ENCODE measurements at places on chromosomes 1 and 21.

- no peak for DNase-seq
Observed at GRCh38 chr1:24932284-24932683, 2.2 kb upstream of the RUNX3 start.

- DNase-seq: no peak
Observed at GRCh38 chr1:61979729-61980128, 214.9 kb upstream of the L1TD1 start.

DNA sequence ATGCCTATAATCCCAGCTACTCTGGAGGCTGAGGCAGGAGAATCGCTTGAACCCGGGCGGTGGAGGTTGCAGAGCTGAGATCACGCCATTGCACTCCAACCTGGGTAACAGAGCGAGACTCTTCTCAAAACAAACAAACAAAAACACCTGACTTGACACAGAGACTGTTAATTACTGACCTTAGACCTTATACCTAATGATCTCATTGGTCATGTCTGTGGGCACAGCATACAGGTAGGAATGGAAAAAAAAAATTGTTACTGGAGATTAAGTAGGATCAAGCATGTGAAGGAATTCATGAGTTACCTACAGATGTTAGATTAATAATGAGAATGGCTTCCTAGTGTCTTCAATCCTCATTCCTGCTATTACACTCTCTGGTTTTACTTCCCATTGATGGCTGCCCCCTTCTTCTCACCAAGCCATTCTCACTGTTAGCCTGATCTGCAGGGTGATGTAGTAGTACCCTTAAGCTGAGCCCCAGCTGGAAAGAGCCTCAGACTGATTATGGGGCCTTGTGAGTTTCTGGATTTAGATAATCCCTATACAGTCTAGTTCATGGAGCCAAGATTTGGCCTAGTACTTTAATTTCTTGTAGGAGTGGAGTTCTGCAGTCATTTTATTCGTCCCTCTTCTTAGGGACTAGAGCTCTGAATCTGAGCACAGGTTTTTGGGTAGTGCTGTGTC, 8.8 kb downstream of the TBCE start:
- no peak for DNase-seq

- no peak for DNase-seq
Observed at GRCh38 chr1:244210884-244211558, 159.9 kb downstream of the ZBTB18 start.

DNA sequence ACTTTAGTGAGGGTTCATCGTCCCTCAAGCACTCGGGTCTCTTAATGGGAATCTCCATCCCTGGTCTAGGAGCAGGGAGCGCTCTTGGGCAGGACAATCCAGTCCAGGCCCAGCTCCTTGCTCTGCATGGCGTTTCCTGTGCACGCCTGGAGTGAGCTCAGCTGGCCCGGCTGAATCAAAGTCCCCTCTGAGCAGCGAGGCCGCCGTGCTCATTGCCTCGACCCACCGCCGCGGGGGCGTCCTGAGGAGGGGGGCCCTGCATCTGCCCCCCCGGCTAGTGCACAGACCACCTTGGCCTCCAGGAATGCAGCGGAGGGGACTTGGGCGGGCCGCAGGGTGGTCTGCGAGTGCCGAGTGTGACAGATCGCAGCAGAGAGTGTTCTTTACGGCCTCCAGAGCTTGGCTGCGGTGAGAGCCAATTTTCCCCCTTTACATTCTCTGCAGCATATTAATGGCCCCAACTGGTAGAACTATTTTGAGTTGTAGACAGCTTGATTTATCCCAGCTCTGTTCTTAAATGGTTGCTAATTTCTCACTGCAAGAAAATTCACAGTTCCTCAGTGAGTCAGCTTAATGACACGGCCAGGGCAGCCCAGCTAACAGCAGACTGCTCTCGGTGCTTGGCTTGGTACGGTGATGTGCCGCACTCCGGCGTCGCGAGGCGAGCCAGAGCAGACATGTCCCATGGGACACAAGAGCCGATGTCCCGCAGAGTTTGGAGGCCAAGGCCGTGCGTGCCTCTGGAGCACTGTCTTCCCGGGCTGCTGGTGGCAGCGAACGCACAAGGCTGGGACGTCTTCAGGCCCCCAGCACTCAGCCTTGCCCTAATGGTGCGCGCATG, 39.8 kb downstream of the SNAP47 start:
- DNase-seq: no peak

Measured in lower leg skin (tissue), 4 donors.